ENCODE measurements at places on chromosomes 12 and 14. TPM values are rescaled to one million over a fixed set of nuclear protein-coding genes. Genes with fewer than 3 reads are reported as not detected.

- no peak for DNase-seq
Observed at GRCh38 chr12:110528277-110528839, 26.2 kb downstream of the RAD9B start.

GRCh38 chr14:89444516-89445125, 27.6 kb upstream of the FOXN3 start:
- DNase-seq, result no peak

GRCh38 chr14:94171208-94171607, 2.9 kb upstream of the PPP4R4 start:
- peak; percentile 17 for DNase-seq

Gene LRRC10
- total RNA-seq, result not detected

Gene MAX
- total RNA-seq, result 47.1 TPM

- no peak for DNase-seq
Observed at GRCh38 chr12:113846883-113847755, 119.0 kb downstream of the RBM19 start.

DNA sequence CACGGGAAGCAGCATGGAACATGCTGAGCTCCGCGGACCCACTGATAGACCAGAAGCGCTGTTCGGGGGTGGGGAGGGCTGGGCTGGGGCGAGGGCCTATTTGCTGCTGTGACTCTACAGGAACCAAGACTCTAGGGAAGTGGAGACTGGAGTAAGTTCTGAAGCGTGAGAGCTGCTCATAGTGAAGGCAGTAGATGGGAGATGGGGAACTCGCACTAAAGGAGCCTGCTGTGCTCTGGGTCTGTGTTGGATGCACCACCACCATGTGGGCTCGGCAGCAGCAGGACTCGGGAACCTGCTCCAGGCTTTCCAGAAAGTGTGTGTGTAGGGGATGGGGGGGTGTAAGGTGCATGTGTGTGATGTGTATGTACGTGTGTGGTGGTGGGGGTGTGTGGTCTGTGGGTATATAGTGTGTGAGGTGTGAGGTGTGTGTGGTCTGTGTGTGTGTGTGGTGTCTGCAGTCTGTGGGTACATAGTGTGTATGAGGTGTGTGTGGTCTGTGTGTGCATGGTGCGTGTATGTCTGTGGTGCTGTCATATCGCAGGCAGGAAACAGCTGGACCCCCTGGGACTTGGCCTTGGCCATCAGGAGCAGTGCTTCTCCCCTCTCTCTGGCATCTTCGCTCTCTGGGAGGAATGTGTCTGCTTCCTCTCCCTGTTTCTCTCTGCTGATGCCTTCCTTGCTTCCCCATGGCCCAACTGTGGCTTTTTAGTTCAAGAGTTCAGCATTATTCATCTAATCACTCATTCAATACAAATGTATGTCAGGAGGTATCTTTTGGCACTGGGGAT, 378.9 kb downstream of the FUT8 start:
- DNase-seq, result peak; percentile 81

GRCh38 chr12:6554168-6555017, 1.4 kb downstream of the IFFO1 start:
- peak; percentile 88 for DNase-seq

Gene VDR
- total RNA-seq, result 9.3 TPM

Gene PITPNM2
- total RNA-seq, result 2.9 TPM

GRCh38 chr14:59664741-59665140, 88.1 kb upstream of the CCDC175 start:
- DNase-seq, result peak; percentile 22

Gene KCNC2
- not detected for total RNA-seq

DNA sequence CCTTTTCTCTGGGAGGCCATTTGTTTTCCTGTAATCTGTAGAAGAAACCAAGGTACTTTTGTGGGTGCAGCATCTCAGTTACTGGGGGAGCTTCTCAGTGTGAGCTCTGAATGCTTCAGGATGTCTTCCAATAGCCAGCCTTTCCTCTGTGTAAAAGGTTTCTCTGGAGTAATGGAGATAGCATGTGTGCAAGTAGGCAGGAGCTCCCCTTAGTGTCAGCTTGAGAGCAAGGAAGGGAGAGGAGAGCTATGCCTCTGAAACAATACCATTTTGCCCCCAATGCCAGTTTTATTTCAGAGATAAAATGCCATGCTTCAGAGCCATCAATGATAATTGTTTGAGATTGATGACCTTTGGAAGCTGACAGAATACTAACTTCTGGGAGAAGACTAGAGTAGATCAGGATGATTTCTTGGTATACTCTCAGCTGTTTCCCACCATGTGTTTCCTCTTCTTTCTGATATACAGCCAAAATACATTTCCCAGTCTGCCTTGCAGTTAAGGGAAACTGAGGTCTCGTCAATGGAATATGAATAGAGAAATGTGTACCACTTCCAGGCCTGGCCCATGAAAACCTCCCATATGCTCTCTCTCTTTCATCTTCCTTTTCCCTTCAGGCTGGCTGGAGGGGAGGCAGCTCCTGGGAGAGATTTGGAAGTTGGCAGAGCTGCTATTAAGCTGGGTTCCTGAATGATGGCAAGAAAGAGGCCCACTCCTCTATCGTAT, 125.7 kb downstream of the CRADD start:
- DNase-seq, result peak; percentile 72

Gene SMAGP
- 15.8 TPM for total RNA-seq

- no peak for DNase-seq
Observed at GRCh38 chr12:53227341-53227740, 4.7 kb downstream of the RARG start.

DNA sequence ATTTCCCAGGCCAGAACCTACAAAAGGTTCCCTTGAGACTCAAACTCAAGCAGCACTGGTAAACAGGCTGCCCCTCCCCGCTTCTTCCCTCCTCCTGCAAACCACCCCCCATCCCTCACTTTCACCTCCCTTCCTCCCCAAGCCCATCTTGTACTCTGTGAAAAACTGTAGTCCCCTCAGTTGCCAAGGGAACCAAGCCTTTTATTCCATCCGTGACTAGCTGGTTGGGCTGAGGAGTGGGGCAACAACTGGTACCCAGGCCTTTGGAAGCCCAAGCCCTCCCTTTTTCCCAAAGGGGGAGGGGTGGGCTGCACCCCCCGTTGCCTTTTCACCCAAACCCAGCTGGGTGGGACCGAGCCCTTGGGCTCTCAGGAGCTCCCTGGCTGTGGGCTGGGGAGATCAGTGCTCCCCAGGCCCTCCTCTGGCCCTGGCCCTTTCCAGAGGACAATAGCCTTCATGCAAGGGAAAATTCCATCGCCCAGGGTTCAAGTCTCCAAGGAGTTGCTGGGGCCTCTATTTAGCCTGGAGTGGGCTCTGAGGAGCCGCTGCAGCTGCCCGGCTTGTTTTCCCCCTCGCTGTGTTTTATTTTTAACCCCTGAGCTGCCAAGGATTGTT, 61.9 kb downstream of the ZFP36L1 start:
- DNase-seq, result no peak

Gene EDDM3A
- not detected for total RNA-seq

Gene FAM186B
- total RNA-seq, result not detected

- DNase-seq, result no peak
Observed at GRCh38 chr12:52692254-52692653, 11.1 kb downstream of the KRT77 start.

GRCh38 chr12:40078266-40078665, 27.6 kb downstream of the SLC2A13 start:
- no peak for DNase-seq

- DNase-seq, result no peak
Observed at GRCh38 chr12:67609226-67609870, 39.2 kb upstream of the DYRK2 start.

DNA sequence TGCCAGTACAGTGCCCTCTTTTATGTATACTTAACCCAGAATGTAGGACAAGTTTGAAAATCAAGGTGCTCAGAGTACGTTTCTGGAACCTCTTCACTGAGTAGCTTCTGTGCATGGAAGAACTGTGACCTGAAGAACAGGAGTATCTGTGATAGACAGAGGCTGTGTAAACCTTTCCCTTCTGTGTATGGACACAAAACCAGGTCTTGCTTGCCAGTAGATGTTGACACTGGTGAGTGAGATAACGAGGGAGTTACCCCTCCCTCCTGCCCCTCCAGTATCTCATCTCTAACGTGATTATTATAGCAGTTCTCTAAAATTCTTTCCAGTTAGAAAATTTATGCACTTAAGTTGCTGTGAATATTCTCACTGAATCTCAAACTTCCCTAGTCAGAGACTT, 170.8 kb downstream of the RPL10L start:
- no peak for DNase-seq

- DNase-seq, result no peak
Observed at GRCh38 chr12:47099610-47100009, 19.9 kb upstream of the AMIGO2 start.

Measured in M059J (cell line).